ENCODE measurements at places on chromosomes 5 and 9.
A peak's percentile ranks its signal among the peaks of the same experiment; 100 is the strongest.

DNA sequence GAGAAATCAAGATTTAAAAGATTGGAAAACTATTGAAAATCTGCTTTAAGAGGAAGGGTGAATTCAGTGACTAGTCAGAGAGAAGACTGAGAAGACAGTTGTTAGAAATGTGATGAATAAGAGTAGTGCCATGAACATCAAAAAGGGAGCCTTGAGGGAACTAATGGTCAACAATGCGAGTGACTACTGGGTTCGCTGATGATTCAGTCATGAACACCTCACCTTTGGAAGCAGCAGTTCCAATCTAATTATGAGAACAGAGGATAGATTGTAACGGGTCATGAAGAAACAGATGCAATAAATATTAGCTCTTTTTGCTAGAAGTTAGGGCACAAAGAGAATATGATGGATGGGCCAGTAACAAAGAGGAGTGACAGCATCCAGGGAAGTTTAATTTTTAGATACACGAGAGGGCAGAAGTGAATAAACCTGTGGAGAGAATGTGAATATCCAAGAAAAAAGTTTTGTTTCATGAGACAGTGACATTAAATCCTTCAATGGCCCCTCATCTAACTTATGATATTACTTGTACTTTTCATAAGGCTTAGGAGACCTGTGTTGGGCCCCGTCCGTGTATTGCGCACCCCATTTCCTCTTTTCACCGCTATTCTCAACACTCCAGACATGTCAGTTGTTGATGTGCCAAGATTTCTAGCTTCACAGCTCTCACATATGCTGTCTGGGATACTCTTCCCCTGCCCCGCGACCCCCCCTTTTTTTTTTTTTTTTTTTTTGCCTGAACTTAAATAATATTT, 23.5 kb upstream of the IFNE start:
- no peak for DNase-seq

DNA sequence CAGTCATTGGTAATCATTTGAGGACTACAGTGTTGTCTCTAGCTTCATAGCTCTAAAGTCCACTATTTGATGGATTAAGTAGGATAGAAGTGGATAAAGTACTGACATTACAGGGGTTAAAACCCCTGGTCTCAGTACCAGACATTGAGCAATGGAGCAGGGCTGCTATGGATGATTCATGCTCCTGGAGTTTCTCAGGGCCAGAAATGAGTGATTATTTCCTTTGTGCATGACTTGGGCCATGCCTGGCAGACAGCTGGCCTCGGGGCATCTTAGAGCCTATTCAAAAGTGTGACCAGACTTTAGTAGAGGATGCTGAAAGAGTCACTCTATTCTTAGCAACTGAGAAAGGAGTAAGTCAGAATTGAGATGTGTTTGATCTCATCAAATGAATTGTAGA, 350.7 kb upstream of the TLE4 start:
- no peak for DNase-seq

GRCh38 chr9:117029341-117029740, 342.2 kb downstream of the TRIM32 start:
- DNase-seq = no peak

DNA sequence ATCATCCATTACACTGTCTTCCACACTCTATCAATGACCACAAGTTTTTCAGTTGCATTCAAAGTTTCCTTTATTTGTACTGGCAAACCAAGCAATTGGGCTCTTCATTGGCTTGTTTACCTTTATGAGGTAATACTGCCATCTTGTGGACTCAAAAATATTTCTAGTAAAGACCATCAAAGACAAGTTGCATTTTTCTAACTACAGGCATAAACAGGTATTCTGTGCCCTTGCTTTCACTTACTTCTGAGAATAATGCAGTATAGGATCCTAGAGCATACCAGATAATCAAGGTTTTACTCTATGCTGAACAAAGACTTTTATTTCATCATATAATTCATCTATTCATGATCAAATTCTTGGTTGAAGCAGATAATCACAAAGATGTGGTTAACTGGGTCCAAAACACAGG, 173.7 kb upstream of the POU5F2 start:
- DNase-seq = no peak

DNA sequence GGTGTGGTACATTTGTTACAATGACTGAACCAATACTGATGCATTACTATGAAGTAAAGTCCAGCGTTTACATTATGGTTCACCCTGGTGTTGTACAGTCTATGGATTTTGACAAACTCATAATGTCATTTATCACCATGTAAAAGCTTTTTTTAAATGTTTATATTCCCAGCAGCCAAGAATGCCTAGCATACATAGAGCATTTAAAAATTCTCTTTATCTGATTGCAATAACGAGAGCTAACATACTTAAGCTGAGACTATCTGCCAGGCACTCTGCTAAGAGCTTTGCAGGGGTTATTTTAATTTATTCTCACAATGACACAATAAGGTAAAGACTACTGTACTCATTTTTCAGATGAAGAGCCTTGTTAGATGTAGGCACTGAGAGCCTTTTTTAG, 24.1 kb downstream of the PRDM6 start:
- no peak for DNase-seq

GRCh38 chr9:98807070-98807813, at the start of gene GALNT12:
TSS of gene GALNT12 (plus strand) at chr9:98807670. CDS start at chr9:98807699, 29 bp downstream.
- no peak for DNase-seq

GRCh38 chr9:16970321-16970720, 99.9 kb upstream of the BNC2 start:
- DNase-seq = no peak

GRCh38 chr5:116386633-116387032, 188.0 kb downstream of the SEMA6A start:
- DNase-seq = no peak

- DNase-seq = no peak
Measured at GRCh38 chr5:150261231-150261630, 28.3 kb downstream of the CAMK2A start.

- no peak for DNase-seq
Measured at GRCh38 chr9:31336841-31337240, 1047.6 kb upstream of the ACO1 start.

DNA sequence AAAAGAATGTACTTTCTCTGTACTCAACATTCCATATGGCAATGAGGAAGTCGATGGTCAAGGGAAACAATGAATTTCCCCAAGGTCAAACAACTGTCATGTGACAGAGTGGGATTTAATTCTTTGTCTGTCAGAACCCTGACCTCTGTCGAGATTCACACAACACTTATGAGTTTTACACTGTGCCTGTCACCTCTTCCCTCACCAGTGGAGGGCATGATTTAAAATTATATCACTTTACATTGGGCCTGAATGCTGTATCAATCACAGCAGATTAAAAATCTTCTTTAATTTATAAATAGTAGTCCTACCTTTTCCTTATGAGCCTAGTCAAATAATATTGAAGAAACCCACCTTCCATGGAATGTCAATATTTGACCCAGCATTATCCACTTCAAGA, 276.7 kb downstream of the CDH10 start:
- no peak for DNase-seq

- DNase-seq = no peak
Measured at GRCh38 chr5:113273948-113274347, 160.8 kb downstream of the TSSK1B start.

GRCh38 chr5:107884871-107885270, 214.1 kb upstream of the EFNA5 start:
- no peak for DNase-seq

DNA sequence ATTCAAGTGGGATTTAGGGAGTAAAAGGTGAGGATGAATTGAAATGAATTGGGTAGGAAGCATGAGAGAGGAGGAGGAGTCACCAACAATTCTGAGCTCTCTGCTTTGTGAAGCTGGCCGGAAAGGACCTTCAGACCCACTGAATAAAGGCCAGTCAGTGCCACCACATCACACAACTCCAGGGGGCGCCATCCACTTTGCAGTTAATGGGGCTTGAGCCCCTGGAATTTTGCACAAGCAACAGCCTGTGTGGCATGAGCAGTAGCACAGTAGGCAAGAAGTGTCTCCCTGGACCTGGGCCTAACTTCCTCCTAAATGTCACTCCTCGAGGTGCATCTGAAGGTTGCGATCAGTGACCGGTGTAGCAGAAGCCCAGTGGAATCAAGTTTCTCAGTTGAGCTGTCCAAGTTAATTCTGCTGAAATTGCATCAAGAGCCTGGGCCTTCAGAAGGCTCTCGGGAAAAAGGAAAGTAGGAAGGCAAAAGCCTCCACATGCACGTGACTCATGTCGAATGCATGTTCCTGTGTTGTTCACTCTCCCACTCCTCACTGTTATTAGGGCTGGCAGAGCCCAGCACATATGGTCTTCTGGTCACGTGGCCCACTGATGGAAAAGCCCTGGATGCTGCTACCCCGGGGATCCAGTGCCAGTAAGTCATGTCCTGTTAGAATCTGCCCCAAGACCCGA, 27.8 kb upstream of the GLIS3 start:
- DNase-seq = no peak

DNA sequence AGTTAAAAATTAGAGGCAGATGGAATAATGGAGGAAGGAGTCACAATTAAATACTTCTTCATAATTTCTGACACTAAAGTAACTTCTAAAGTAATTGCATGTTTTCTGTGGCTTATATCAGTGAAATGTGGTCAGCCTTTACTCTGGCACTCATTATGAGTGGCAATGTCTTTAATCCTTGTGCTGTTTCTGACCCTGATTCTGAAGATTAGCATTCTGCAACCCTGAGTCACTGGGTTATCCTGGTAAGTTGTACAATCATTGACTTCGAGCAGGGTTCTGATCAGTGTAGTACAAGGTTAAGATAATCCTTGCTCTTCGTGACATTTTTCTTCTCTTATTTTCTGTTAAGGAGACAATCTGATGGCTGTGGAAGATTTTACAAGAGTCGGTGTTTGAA, 379.4 kb upstream of the RORB start:
- no peak for DNase-seq

DNA sequence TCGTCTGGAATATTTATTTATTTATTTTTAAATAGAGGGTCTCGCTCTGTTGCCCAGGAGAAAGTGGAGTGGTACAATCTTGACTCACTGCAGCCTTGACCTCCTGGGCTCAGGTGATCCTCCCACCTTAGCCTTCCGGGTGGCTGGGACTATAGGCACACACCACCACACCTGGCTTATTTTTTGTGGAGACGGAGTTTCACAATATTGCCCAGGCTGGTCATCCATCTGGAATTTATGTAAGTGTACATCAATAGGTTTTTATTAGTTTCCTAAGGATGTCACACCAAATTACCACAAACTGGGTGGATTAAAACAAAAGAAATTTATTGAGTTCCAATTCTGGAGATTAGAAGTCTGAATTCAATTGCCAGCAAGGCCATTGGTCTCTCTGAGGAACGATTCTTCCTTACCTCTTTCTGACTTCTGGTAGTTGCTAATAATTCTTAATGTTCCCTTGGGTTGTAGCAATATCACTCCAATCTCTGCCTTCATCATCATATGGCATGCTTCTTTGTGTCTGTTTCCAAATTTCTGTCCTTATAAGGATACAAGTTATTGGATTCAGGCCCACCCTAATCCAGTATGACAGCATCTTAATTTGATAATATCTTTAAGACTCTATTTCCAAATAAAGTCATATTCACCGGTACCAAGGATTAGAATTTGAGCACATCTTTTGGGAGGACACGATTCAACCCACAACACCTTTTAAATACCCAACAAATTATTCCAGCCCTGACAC, 16.3 kb upstream of the RAD23B start:
- DNase-seq = no peak

DNA sequence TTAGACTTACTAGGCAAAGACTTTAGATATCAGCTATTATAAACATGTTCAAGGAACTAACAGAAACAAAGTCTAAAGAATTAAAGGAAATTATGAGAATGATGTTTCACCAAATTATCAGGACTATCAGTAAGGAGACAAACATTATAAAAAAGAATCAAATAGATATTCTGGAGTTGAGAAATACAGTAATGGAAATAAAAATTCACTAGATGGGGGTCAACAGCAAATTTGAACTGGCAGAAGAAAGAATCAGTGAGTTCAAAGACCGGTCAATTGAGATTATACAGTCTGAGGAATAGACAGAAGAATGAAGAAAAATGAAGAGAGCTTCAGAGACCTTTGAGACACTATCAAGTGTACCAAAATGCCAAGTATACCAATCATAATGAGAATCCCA, 9.6 kb upstream of the IL13 start:
- no peak for DNase-seq

DNA sequence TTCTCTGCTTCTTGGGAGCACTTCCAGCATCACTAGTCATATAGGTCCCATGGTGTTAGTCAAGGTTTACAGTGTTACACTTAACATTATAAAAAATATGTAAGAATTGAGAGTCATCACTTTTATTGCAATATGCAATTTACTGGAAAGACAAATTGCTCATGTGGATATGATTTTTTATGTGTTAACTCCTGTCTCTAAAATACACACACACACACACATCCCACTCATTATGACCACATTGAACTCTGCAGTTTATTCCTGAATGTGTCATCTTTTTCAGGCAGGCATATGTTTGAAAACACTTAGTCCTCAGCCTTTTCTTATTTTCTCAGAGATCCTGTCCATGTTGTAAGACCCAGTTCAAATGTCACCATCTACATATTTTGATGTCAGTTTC, 148.5 kb upstream of the MRPS30 start:
- no peak for DNase-seq

DNA sequence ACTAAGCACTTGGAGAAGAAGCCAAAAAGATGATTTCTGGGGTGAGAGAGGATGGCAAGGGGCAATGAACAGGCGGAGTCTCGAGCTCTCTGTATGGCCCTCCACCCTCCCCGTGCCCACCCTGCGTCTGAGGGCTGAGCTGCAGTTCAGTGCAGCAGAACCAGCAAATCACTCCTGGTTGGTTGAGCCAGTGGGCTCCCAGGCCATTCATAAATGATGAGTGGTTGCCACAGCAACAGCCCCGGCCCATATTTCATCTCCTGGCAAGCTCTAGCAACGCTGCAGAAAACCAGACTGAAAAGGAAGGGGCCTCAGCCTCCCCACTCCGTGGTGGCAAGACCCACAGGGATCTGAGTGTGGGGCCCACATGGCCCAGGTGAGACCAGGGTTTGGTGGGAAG, 93.8 kb upstream of the PPP1R26 start:
- DNase-seq = no peak

- DNase-seq = no peak
Measured at GRCh38 chr5:96648593-96648992, 13.6 kb upstream of the CAST start.

DNA sequence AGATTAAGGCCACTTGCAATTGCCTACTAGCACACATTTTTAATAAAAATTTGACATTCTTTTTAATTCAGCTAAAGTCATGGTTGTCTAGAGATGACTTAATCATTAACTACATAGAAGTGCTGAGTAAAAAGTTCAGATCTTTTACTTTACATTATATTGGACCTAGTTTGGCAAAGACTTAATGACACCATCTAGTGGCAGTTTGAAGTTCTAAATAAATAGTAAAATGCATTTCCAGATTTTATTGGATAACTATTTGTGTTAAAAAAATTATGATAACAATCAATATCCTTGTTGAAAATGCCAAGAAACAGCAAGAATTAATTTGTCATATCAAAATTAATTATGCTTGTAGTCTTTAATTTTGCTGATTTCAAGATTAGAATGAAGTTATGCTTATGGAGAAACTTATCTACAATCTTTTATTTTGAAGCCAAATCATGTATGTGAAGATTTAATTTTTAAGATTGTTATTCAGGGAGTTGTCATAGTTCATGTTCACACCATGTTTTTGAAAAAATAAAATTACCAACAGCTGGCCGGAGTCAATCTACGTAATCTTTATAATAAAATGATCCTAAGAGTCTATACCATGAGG, 69.6 kb upstream of the PJA2 start:
- DNase-seq = no peak

- DNase-seq = peak; percentile 45
Measured at GRCh38 chr9:72856972-72857623, 95.8 kb downstream of the ALDH1A1 start.

Measured in pulmonary artery endothelial cell (primary cell).